Activated T-cell treated with anti-CD3 and anti-CD28 coated beads, Interleukin-2, amount 50 U/mL, for 72 hours (primary cell): ENCODE measurements at places on chromosomes 11 and 22. TPM values are rescaled to one million over a fixed set of nuclear protein-coding genes. Genes with fewer than 3 reads are reported as not detected.
A peak's percentile ranks its signal among the peaks of the same experiment; 100 is the strongest.

Gene PGA3
- total RNA-seq: not detected

Gene CSRP3
- not detected for total RNA-seq

GRCh38 chr11:20042811-20043341, 117.4 kb downstream of the DBX1 start:
- H3K27ac ChIP-seq: no peak overlapping the region
- DNase-seq: no peak
- H3K4me3 ChIP-seq: no peak overlapping the region
- H3K27me3 ChIP-seq: peaks cover 37% of the 10 kb centered on the region
- H3K4me1 ChIP-seq: peaks cover 7% of the 10 kb centered on the region

DNA sequence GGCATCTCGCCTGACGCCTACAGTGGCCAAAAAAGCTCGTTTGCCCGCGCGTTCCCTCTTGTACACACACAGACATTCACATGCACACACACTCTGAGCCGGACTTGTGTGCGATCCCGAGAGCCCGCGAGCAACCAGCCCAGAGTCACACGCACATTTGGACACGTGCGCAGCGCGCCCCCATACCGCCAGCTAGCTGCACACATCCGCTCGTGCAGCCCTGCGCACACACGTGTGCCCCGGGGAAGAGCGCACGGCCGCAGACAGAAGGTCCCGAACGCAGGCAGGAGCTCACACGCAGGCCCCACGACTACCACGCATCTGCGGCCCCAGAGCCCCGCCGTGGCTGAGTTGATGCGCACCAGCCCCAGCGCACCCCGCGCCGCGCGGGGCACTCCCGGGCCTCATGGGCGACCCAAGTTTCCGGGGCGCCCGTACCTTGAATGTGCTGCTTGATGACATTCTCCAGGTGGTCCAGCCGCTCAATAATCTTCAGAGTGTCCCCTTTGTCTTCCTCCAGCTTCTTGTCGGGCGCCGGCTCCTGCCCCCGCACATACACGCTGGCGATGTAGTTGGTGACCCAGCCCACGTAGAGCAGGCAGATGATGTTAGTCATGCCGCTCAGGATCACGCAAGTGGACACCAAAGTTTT, 758 bp downstream of the GALNT18 start:
- peak overlapping the region; percentile 90 for H3K4me3 ChIP-seq
- peaks cover 23% of the 10 kb centered on the region for H3K4me1 ChIP-seq
- no peaks in the 10 kb centered on the region for H3K36me3 ChIP-seq
- peaks cover 56% of the 10 kb centered on the region for H3K27me3 ChIP-seq

DNA sequence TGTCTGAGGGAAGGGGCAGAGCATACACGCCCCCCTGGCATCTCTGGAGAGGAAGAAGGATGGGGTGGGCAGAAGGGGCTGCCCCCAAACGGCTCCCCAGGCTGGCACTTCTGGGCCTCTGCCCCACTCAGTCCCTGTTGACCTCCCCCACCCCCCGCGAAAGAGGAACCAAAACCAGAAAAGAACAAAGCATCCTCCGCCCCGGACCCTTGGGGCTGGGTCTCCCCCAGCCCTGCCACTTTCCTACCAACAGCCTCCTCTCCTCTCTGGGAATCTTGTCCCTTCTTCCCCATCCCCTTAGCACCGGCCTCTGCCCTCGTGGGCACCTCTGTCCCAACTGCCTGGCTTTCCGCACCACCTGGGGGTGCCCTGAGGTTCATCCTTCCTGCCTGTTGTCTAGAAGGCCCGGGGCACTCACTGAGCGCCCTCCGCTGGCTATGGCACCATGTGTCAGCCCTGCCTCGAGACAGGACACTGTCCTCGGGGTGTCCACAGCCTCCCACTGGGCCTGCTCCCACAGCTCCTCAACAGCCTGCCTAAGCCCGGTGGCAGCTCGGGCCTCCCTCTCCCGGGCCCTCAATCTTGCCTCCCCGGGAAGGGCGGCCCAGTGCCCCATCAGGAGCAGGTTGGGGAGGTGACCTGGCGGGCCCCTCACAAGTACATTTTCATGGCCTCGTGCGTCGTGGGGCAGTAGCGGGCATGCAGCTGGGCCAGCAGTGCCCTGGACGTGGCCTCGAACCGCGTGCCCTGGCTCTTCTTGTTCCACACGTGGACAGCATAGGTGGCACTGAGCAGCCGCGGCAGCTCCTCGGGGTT, 28.2 kb downstream of the A4GALT start:
- no peaks in the 10 kb centered on the region for H3K27me3 ChIP-seq
- no peak overlapping the region for H3K27ac ChIP-seq
- no peak for DNase-seq
- no peaks in the 10 kb centered on the region for H3K36me3 ChIP-seq

DNA sequence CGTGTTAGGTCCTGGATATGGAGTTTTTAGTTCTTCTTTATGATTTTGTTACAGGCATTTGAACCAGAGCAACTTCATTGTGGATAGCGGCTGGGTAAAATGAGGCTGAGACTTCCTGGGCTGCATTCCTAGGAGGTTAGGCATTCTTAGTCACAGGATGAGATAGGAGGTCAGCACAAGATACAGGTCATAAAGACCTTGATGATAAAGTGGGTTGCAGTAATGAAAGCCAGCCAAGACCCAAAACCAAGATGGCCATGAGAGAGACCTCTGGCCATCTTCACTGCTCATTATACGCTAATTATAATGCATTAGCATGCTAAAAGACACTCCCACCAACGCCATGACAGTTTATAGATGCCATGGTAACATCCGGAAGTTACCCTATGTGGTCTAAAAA, 23.4 kb upstream of the CLMP start:
- H3K36me3 ChIP-seq: no peaks in the 10 kb centered on the region
- H3K4me3 ChIP-seq: no peak overlapping the region
- H3K27me3 ChIP-seq: peaks cover 18% of the 10 kb centered on the region
- no peak for DNase-seq
- no peak overlapping the region for H3K27ac ChIP-seq

DNA sequence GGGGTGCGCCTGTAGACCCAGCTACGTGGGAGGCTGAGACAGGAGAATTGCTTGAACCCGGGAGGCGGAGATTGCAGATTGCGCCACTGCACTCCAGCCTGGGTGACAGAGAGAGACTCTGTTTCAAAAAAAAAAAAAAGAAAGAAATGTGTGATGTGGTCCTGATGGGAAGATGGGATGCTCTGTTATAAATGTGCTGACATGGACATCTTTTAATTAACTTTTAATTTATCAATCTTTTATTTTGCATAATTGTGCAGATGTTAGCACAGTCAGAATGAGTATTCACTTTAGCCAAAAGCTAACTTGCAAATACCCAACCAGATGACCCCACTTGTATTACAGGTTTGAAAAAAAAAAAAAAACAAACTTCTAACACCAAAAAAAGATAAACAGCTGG, 23.8 kb upstream of the USP47 start:
- no peaks in the 10 kb centered on the region for H3K4me1 ChIP-seq
- no peak for DNase-seq

DNA sequence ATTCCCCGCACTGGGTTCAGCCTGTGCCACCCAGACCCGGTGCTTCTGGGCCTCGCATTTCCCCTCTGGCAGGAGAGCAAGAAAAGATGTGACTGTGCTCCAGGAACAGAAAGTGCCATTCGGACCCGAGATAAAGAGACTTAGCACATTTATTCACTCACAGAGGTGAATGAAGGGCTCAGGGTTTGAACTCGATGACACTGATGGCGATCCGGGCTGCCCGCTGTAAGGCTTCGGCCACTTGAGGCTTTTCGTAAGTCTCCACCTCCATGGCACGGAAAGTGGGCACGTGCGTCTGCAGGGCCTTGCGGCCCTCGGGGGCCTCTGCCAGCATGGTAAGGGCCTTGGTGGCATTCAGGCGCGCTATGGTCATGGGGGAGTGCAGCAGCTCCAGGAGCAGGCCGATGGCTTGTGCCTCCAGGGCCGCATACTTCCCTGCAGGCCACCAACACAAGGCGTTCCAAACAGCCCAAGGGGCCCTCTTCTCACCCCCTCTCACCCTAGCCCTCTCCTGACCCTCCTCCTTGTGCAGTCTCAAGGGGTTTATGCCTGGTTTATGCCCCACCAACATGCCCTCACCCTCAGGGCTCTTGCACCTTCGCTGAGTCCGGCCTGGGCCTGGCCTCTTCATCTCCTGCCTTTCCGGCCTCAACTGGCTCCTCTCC, 10.9 kb upstream of the GNAZ start:
- peaks cover 3% of the 10 kb centered on the region for H3K36me3 ChIP-seq
- H3K4me3 ChIP-seq: no peak overlapping the region
- H3K4me1 ChIP-seq: no peaks in the 10 kb centered on the region
- no peak overlapping the region for H3K27ac ChIP-seq

DNA sequence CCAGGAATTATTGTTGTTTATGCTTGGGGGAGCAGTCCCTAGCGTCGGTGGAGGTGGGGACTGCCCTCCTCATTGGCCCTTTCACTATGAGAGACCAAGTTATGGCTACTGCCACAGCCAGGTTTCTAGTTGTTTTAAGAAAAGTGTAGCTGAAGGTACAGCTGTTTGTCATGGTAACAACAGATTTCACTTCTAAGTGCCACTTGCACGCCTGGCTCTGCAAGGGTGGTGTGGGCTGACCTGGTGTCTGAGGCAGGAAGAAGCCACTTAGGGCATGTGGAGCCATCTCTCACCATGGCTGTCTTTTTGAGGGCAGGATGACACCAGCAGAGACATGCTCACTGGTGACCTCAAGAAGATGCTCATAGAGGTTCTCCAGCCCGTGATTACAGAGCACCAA, 46.3 kb upstream of the MPEG1 start:
- no peak overlapping the region for H3K4me3 ChIP-seq
- H3K36me3 ChIP-seq: no peaks in the 10 kb centered on the region
- no peak for DNase-seq
- no peak overlapping the region for H3K27ac ChIP-seq

GRCh38 chr22:48895336-48895735, 932.3 kb downstream of the BRD1 start:
- H3K4me3 ChIP-seq: no peak overlapping the region
- H3K4me1 ChIP-seq: no peaks in the 10 kb centered on the region
- H3K27ac ChIP-seq: no peak overlapping the region
- no peaks in the 10 kb centered on the region for H3K36me3 ChIP-seq
- peaks cover 10% of the 10 kb centered on the region for H3K27me3 ChIP-seq

- no peak overlapping the region for H3K4me3 ChIP-seq
- peaks cover 5% of the 10 kb centered on the region for H3K4me1 ChIP-seq
- no peaks in the 10 kb centered on the region for H3K27me3 ChIP-seq
Measured at GRCh38 chr22:39382410-39382809, 17.2 kb upstream of the TAB1 start.

GRCh38 chr22:31281733-31282132, 10.6 kb downstream of the PIK3IP1 start:
- no peak overlapping the region for H3K4me3 ChIP-seq
- peak overlapping the region; percentile 71 for H3K27ac ChIP-seq

- no peaks in the 10 kb centered on the region for H3K27me3 ChIP-seq
- H3K36me3 ChIP-seq: peaks cover 4% of the 10 kb centered on the region
- no peak for DNase-seq
Measured at GRCh38 chr11:13682212-13682611, 13.7 kb downstream of the FAR1 start.

- H3K4me1 ChIP-seq: peaks cover 7% of the 10 kb centered on the region
- no peaks in the 10 kb centered on the region for H3K36me3 ChIP-seq
- no peak for DNase-seq
- H3K27me3 ChIP-seq: peaks cover 6% of the 10 kb centered on the region
- no peak overlapping the region for H3K27ac ChIP-seq
Measured at GRCh38 chr22:50303515-50303847, 4.0 kb downstream of the PLXNB2 start.

- H3K36me3 ChIP-seq: no peaks in the 10 kb centered on the region
- H3K27me3 ChIP-seq: no peaks in the 10 kb centered on the region
- DNase-seq: no peak
- no peak overlapping the region for H3K27ac ChIP-seq
Measured at GRCh38 chr11:121667836-121668235, 215.1 kb upstream of the SORL1-AS1 start.

DNA sequence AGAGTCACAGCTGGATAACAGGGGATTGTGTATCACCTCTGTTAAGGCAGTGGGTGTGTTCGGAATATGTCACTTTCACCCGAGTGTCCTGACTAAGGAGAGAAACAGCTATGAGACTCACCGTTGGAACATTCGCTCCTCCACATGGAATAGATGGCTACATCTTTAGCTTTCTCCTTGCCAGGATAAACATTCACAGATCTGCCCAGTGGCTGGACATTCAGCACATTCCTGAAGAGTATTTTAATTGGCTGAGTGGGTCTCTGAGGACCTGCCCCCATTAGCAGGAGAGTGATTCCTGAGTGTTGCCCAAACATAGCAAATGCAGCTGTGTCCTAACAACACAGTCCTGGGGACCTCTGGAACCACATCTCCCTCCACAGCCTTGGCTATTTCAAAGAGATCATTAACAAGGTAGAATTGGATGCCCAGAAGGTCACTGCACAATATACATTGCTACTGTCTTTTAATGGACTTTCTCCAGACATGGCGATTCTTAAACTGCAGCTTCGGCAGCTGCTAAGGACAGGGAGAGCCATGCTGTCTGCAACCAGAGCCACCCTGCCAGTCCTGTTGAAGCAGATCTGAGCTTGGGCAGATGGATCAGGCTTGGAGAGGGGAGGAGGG, 435.0 kb upstream of the CADM1 start:
- no peaks in the 10 kb centered on the region for H3K36me3 ChIP-seq
- H3K27ac ChIP-seq: no peak overlapping the region
- H3K4me1 ChIP-seq: no peaks in the 10 kb centered on the region
- no peak overlapping the region for H3K4me3 ChIP-seq
- H3K27me3 ChIP-seq: peaks cover 20% of the 10 kb centered on the region
- no peak for DNase-seq

- DNase-seq: no peak
- H3K27me3 ChIP-seq: no peaks in the 10 kb centered on the region
- peaks cover 5% of the 10 kb centered on the region for H3K4me1 ChIP-seq
- no peaks in the 10 kb centered on the region for H3K36me3 ChIP-seq
Measured at GRCh38 chr22:43476751-43477725, 65.2 kb downstream of the MPPED1 start.

GRCh38 chr11:101759771-101760450, 154.9 kb upstream of the CEP126 start:
- no peak overlapping the region for H3K27ac ChIP-seq
- H3K36me3 ChIP-seq: no peaks in the 10 kb centered on the region
- no peaks in the 10 kb centered on the region for H3K27me3 ChIP-seq
- no peak for DNase-seq
- no peak overlapping the region for H3K4me3 ChIP-seq
